ENCODE measurements at places on chromosomes 5 and 9.

- no peak for DNase-seq
These were observed 19.4 kb downstream of the CHD1 start for GRCh38 chr5:98909363-98909762.

- DNase-seq: no peak
These were observed 44.4 kb downstream of the FEM1C start for GRCh38 chr5:115500225-115500624.

DNA sequence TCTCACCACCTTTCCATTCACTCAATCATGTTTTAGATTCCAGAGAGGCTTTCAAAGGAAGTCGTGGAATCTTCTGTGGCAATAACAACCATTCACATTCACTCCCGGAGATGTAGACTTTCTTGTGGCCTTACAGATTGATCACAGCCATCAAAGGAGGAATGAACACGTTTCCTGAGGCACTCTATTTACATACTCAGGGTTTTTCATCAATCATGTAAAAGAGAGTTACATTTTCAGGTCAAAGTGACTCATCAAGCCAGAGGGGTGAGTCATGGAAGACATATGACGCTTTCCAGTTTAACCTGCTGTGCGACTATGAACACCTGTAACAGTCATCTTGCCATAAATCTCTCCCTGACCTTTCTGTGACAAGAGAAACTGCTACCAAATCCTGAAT lies 39.3 kb upstream of the RAD23B start:
- no peak for DNase-seq

GRCh38 chr9:130425741-130426466 lies 18.9 kb upstream of the ASS1 start:
- DNase-seq: no peak

DNA sequence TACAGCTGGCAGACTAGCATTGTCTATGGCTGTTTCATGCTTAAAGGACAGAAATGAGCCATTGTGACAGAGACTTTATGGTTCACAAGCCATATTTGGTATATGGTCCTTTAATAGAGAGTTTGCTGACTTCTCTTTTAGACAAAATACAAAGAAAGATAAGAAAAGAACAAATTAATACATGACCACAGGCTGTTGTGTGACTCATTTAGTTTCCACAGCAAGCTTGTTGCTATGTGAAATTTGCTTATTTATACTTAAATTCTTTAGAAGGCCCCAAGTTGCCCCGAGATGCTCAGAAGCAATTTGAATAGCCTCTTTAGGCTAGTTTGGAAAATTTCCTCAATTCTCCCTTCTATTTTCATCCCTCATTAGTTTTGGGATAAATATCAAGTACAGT lies 315.3 kb upstream of the RPS23 start:
- DNase-seq: no peak

- no peak for DNase-seq
These were observed 107.5 kb downstream of the NDFIP1 start for GRCh38 chr5:142215915-142216681.

- DNase-seq: no peak
These were observed 40.8 kb upstream of the SLCO6A1 start for GRCh38 chr5:102539562-102539961.

Measured in WERI-Rb-1 (cell line).